Urinary bladder (tissue), 4 donors: ENCODE measurements at places on chromosomes 12 and 14.

GRCh38 chr14:77007183-77007974 is 21.1 kb downstream of the IRF2BPL start:
- no peak for DNase-seq

- no peak for DNase-seq
These were observed 10.4 kb upstream of the FZD10 start for GRCh38 chr12:130151846-130152245.

DNA sequence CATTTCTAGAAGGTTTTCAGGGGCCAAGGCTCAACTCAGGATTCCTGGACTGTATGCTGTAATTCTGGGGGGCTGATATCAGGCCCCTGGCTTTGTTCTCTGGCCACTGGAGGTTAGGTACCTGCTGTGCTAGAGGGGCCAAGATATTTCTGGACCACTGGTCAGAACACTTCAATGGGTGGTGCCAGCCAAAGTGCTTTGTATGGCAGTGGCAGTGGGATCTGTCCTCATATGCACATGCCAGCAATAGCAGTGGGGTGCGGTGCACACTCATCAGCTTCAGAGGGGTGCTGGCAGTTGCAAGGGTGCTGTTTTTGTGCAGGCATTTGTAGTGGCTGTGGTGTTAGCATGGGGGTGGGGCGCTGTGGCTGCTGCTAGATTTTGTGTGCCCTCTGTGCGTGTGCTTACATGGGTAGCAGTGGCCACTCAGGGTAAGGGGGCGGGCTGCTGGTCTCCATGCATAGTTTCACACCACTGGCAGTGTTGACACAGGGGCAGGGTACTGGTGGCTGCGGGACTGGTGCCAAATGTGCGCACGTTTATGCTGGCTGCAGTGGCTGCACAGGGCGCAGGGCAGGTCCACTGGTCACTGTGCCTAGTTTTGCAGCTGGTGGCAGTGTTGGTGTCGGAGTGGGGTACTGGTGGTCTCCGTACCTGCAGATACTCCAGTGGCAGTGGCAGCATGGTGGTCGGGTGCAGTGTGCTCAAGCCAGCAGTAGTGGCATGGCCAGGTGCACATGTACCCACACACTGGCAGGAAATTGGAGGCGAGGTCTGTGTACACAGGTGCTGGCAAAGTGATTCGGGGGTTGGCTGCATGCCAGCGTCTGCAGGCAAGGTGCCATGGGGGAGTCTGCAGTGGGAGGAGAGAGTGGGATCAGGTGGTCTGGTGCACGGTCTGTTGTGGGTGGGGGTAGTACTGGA is 12.6 kb downstream of the NOPCHAP1 start:
- DNase-seq = no peak

DNA sequence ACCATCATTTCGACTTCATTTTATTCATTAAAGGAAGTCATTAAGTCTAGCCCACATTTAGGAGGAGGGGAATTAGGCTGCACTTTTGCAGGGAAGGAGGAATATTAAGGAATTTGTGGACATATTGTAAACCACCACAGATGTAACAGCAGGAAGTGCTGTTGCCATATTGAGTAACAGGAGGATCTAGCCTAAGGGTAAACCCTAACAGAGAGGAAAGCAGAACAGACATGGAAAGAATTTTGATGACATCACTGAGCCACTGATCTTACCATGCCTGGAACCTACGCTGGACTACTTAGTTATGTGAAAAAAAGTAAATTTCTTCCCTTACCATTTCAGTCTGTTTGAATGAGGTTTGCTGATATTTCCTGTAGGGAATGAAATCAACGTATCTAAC is 100.7 kb upstream of the ATF7IP start:
- no peak for DNase-seq

DNA sequence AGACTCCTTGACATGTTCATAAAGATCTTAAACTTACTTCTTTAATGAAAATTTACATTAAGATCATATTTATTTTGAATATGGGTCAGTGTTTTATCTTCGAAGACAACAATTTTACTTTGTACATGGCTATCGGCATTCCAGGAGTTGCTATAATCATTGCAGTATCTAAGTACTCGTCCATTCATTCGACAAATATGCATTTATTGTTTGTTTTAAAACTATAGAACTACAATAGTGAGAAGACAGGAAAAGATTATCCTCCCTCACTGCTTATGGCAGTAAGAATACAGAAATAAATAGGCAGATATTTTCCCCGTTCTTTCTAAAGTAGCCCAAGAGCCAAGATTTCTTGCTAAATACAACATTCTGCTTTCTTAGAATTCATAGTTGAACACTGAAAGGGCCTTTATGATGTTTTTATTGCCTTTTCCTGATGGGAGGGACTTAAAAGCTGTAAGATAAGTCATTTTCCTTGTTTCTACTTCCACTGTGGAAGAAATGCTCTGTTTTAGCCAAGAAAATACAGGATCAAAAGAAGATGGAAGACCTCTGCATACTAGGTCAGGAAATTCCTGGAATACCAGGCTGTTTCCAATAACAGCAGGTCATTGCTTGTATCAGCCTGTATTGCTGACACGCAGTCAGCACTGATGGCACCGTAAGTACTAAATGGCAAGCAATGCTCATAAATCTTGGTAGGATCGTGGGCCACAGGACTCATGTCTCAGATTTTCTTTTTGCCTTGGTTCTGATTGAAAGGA is 521.0 kb upstream of the ATP2B1 start:
- DNase-seq = peak; percentile 6

- DNase-seq = no peak
These were observed 388.5 kb downstream of the AACS start for GRCh38 chr12:125453751-125454150.

DNA sequence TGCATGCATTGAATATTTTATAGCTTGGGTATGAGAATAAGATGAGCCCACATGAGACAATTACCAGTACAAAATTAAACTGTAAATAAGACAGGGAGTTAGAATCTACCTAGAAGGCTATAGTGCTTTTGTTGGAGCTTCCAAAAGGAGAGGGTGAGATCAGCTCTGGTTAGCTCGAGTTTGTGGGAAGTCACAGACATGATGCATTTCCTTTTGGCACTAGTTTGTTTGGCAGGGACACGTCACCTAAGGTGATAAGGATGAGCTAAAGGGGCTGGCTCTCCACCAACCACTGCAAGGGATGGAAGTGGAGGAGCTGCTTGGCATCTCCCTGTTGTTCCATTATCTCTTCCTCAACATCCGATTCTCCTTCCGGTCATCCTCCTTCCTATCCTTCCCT is 48.5 kb upstream of the CPM start:
- DNase-seq = no peak

DNA sequence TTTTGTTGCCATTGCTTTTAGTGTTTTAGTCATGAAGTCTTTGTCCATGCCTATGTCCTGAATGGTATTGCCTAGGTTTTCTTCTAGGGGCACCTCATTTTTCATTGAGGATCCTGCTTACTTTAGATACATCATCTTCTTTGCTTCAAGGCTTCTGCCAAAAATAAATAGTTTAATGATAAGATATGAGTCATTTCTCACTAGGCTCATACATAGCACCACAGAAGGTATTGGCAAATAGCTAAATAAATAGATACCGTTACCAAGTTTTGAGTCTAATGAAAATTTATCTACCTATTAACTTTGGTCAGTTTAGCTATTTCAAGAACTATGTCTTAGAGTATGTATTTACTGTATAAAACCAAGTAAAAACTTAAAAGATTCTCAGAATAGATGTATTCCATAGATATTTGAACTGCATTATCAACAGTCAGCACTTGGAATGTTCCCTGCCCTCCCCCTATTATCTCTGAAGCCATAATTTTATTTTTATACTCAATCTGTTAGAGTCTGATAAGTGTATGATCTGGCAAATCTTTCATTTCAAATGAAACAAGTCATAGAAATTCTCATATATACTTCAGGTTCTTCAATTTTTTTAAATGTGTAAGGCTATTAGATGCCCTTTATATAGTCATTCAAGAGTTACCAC is 310.2 kb downstream of the CCDC91 start:
- no peak for DNase-seq

DNA sequence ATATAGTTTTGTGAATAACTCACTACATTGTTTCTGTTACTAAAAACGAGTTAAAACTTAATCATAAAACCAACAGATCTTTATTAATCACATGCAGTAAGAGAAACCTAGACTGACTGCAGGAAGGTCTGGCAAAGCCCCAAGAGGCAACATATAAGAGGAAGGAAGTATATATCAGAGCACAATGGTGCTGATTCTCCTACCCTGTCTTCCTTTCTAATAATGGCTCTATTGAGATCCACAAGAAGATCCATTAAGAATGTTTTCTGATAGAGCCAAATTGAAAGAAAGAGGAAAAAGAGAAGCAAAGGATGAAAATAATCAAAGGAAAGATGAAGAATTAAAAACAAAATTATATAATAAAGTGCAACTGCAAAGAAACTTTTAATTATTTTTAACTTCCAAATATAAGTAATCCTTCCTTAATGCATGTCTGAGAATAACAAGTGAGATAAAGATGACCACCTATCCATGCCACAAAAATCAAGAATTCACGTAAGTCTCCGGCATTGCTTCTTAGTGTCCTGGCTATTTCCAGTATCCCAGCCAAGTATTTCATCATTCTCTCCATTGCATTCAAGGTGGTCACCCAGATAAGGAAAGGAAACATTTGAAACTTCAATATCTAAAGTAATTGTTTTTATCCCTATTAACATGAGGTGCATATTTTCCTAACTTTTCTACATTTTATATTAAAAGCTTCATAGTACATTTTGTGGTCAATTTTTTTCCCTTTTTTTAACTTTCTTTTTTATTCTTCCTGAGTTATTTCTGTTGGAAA is 62.2 kb downstream of the SOX5 start:
- no peak for DNase-seq

- DNase-seq = peak; percentile 62
These were observed 8.0 kb downstream of the IL22 start for GRCh38 chr12:68245180-68246021.

- no peak for DNase-seq
These were observed 38.2 kb downstream of the TMBIM6 start for GRCh38 chr12:49779581-49779980.

DNA sequence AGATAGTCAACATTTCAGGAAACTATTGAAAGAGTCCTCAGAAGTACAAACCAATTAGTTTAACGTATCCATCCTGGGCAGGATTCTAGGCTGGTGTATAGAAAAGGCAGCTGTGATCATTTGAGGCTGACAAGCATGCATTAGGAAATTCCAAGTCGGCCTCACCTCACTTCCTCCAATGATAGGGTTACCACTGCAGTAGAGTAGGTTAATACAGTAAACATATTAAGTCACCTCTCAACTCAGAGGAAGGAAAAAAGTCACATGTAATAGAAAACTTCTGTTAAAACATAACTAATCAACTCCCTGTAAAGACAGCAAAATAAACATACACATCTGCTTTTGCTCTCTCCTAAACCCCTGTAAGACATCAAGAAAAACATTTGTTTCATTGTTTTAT is 33.5 kb downstream of the MED13L start:
- DNase-seq = no peak

DNA sequence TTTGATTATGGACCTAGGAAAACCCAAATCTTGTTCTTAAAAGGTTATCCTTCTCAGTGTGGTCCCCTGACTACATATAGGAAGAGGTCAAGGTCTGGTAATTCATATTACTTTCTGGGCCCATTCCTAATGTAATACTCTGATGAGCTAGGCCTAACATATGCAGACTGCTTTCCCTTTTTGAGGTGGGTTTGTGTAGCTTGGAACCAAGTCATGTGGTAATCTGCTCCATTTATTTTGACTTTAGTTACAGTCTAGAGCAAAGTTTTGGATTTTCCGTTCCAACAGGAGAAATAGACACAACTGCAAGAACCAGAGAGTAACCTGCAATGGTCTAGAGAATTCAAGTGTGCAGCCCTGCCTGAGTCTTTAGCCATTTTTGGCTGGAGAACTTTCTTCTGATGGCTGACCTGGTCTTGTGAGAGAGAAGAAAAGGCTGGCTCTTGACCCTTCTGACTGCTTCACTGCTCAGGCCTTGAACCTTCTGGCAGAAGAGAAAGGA is 22.5 kb downstream of the TTC6 start:
- no peak for DNase-seq

- DNase-seq = no peak
These were observed 114.4 kb upstream of the TMEM233 start for GRCh38 chr12:119479121-119479561.

- DNase-seq = no peak
These were observed 116.8 kb upstream of the NAP1L1 start for GRCh38 chr12:76201316-76201715.

DNA sequence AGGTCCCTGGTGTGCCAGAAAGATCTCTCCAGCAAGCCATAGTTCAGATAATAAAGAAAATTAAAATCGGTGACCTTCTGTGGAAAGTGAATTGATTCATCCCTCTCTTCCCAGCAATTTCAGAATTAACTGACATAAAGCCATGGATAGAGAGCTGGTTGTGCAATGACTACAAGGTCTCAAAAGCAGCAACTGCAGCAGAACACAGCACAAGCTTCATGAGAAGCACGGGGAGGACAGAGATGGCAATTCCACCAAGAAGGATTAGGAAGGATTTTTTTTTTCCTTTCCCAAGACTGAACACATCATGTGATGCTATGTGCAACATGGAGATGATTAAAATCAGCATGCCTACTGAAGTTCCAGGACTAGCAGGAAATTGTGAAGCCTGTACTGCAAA is 154.9 kb upstream of the PLEKHG7 start:
- no peak for DNase-seq

DNA sequence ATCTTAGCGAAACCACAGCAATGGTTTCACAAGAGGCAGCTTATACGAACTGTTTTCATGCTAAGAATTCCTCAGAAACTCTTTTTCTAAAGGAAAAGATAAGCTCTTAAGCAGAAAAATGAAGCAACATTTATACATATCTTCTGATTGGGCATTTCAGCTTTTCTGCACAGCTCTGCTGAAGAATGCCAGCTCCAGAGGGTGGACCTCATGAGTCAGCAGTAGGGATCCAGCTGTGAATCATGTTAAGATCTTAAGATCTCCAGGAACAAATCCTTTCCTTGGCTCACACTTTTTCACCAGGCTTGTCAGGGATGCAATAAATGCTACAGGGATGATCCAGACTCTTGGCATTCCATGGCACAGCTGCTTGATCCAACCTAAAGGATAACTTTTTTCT is 477.1 kb upstream of the CCDC196 start:
- DNase-seq = no peak

GRCh38 chr12:69061574-69061973 is 128.6 kb upstream of the CPM start:
- no peak for DNase-seq

DNA sequence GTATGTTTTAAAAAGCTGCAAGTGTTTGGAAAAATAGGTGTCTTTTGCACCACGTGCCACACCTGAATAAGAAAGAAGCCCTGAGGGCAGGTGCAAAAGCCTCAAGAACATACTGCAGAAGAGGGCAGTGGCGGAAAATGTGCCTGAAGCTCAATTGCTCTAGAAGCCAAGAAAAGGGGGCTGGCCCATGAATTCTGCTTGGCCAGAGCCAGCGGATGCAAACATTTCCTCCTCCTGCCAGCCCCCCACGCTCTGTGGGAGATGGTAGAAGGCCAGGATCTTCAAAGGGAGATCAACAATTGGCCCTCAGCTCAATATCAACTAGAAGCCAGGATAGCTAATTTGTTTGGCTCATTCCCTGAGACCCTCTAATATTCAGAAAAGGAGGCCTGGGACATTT is 80.3 kb upstream of the TMEM132D start:
- DNase-seq = no peak

- DNase-seq = no peak
These were observed 453.9 kb downstream of the ADAMTS20 start for GRCh38 chr12:43098071-43098470.
